MCF 10A (cell line): ENCODE measurements at places on chromosomes 4 and X.

DNA sequence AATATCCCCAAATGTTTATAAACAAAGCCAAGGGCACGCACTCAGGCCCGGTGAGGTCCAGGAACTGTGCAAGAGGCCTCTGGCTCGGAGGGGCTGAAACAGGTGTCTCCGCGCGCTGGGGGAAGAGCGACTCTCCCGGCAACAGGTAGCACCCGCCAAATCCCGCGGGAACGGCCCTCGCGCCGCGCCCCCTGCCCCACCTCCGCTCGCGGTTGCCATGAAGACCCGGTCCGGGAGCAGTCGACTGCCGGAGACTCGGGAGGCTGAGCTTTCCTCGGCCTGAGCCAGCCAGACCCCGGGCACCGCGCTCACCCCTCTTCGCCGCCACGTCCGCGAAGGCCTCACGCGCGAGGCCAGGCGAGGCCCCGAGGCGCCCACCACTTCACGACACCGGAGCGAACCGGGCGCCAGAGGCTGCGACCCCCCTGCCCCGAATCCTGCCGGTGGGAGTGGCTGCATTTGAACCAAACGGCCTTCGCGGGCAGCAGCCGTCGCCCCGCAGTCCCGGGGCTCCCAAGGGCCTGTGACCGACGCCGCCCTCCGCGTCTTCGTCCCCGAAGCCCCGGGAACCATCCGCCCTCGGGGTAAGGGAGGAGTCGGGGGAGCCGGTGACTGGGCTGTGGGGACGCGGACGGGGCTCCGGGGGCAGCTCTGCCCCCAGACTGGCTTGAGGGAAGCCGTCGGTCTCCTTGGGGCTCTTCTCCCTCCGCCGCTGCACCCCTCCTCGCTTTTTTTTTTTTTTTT is at the start of gene NSUN7:
Gene NSUN7 (plus strand): TSS at position 239 of the 744 bp plus-strand sequence. CDS start 739 bp downstream, outside the sequence.
- DNase-seq: no peak

- DNase-seq: no peak
Measured at GRCh38 chr4:167555338-167556022, 321.2 kb upstream of the SPOCK3 start.

DNA sequence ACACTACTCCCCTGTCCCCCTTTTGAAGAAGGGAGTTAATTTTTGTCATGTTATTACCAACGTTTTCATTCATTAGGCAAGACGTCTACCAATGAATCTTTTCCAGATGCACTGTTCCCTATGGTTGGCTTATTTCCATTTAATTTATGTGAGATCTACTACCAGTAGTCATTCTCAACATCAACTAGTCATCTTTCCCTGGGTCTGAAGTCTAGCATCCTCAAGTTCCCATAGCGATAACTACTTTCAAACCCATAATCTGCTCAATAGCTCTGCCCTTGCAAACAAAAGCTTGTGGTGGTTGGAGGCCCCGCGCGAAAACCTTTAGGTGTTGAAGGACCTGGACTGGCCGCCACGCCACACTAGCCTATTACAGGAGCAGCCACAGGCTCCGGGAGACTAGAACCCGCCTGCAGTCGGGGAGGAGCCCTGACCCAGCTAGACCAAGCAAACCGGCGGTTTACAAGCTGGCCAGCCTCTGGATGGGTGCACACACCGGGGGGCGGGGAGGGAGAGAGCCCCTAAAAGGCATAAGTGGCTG is 746 bp downstream of the PPAT start:
- DNase-seq: peak; percentile 83

DNA sequence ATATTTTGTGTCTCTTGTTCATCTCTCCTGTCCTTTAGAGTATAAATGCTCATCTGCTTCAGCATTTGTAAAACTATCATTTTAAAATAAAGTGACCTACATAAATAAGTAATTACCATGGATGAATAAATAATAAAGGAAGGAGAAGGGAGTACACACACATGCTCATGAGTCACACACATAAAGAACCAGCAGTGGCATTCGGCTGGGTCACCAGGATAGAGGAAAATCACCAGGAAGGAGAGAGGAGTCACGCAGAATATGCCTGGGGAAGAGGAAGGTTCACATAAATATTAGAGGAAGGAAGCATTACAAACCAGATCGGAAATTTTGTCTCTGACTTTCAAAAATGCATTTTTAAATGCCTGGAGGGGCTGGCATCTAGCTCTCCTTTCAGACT is 38.5 kb upstream of the MED14 start:
- DNase-seq: peak; percentile 43

DNA sequence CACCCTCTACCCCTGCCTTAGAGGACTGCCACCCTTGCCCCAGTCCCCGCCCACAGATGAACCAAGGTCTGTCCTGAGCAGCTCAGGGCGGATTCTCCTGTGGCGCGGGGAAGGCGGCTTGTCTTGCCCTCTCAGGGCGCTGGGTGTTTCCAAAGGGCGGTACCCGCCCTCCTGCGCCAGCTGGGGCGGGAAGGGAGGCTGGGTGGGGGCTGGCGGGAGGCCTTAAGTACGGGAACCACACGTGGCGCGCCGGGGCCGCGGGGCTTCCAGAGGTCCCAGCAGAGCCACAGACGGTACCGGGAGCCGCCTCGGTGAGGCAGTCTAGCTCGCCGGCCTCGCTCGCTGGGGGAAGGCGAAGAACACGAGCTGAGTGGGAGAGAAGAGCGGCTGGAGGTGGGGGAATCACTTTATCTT is 361.1 kb downstream of the MID1IP1 start:
- DNase-seq: no peak

DNA sequence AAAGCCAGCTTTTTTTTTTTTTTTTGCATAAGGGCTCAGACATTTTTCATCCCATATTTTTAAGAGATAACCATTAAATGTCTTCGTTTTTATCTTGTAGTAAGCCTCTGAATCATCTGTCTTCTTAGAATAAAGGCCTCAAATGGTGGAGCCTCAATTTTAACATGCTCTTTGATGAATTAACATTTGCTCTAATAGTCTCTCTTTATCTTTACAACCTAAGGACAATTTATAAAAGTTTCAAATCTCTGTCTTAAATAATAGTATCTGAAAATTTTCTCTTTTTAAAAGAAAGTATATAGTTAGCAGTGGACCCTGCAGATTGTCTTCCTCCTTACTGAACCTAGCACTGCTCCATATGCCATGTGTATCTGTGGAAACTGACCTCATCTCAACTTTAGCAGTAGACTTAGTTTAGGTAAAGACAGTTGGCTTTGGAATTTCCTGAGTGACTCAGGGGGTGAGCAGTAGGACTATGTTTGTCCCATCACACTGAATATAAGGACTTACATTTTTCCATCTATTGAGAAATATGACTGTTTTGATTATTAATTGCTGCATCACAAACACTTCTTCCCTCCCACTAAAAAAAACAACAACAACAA is 1658.0 kb downstream of the STIM2 start:
- DNase-seq: peak; percentile 1

DNA sequence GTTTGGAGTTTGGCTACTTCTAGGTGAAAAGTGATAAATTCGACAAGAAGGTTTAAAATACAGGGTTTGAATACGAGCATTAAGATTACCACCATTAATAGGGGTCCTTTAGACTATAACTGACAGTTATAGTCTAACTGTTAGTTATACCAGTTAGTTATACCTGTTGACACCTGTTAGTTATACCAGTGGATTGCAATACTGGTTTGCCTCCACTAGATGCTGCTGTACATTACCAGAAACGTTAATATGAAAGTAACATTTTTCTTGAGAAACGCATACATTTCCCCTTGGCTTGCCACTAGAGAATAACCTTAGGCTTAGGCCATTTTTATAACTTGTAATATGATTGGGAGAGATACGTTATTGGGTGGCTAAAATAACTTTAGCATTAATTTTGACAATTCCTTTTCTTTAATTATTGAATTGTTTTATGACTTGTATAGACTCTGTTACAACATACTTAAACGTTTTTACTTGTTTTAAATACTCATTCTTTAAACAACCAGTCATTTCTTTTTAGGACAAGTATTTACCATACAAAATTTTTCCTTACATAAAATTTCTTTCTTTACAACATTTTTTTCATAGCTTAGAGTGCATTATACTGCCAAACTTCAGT is 911.2 kb downstream of the FSTL5 start:
- DNase-seq: peak; percentile 52

GRCh38 chr4:21949073-21949457 is 493 bp upstream of the KCNIP4 start:
- DNase-seq: no peak

DNA sequence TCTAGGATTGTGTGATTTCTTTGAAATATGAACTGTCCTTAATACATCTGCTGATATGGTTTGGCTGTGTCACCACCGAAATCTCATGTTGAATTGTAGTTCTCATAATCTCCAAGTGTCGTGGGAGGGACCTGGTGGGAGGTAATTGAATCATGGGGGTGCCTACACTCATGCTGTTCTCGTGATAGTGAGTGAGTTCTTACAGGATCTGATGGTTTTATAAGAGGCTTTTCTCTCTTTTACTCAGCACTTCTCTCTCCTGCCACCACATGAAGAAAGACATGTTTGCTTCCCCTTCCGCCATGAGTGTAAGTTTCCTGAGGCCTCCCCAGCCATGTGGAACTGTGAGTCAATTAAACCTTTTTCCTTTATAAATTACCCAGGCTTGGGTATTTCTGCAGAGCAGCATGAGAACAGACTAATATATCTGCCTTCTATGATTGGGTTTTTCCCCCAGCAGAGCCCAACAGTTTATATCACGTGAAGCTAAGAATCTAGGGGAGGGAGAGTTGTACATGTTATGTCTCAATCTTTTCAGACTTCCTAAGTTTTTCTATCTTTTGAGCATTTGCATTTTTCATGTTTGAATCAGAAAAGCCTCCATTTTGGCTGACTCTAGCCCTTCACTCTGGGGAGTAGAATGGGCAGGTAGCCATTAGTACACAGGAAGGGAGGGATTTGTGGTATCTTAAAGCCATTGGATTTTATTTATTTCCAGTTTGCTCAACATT is 58.9 kb downstream of the PLAC1 start:
- DNase-seq: peak; percentile 31

DNA sequence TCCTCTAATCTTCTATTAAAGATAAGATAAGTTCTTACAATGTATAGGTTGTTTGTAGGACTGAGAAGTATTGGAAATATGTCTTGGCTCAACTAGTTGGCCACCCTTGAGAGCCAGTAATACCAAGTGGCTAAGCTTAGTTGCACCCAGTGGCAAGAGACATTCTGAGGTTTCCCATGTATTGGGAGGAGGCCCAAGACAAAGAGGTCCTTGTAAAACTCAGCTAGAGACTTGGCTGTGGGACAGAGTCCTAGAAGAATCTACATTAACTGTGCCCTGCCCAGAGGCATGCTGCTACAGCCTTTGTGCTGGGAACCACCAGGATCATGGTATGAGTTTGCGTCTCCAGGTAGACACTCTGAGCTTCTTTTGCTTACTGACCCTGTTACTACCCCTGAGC is 41.9 kb upstream of the SLC4A4 start:
- no peak for DNase-seq

GRCh38 chrX:94830717-94831116 is 1156.7 kb downstream of the FAM133A start:
- DNase-seq: no peak

DNA sequence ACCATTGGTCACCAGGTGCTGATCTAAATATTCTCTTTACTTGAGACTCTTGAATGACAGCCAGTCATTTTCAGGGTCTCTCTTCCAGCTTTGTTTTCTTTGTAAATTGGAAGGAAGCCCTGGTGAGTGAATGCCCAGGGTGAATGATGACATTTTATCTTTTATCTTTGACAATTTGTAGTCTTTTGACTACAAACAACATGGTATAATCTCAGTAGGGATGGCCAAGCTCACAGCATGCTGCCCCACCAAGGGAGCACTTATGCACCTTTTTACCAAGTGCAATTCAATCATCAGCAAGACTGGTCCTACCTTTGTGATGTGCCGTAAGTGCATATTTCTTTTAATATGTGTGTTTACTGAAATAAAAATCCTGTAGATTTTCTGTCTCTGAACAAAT is 5.7 kb downstream of the AFM start:
- no peak for DNase-seq

DNA sequence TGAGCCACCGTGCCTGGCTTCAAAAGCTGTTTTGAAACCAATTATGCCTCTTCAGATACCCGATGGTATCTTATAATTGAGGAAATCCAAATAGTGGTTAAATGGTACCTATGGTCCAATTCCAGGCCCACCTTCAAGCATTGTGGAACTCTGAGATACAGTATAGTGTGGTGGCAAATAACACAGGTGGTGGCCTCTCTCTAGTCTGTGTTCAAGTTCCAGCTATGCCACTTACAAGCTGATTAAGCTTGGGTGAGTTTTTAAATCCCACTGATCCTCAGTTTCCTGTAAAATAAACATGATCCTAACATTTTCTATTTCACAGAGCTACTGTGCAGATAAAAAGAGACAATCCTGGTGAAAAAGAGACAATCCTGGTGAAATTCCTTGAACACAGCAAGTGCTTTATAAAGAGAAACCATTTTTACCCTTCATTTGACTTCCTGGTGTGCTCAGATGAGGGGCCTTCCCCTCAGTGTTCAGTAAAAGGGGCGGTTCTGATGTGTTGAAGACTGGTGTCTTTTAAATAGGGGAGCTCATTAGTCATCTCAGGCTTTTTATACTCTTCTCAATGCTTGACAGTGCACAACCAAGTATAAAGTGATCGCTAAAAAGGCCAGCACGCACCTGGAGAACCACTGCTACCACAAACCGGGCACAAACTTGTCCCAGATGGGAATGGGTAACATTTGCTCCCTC is 30.8 kb upstream of the CD40LG start:
- no peak for DNase-seq
